ENCODE measurements at places on chromosomes 16 and 17. TPM values are rescaled to one million over a fixed set of nuclear protein-coding genes. Genes with fewer than 3 reads are reported as not detected.

Gene BCO1
- polyA plus RNA-seq, result not detected

Gene USP6
- polyA plus RNA-seq, result 8.4 TPM

Gene C17orf50
- not detected for polyA plus RNA-seq

Gene KRTAP4-4
- polyA plus RNA-seq, result not detected

Gene ALDH3A2
- polyA plus RNA-seq, result 33.1 TPM

Gene ITGB3
- 14.0 TPM for polyA plus RNA-seq

Gene SCPEP1
- 19.3 TPM for polyA plus RNA-seq

Gene ZFP3
- 13.1 TPM for polyA plus RNA-seq

Gene NAA60
- 34.1 TPM for polyA plus RNA-seq

Gene VPS25
- 30.4 TPM for polyA plus RNA-seq

Gene SLC5A10
- polyA plus RNA-seq, result not detected

Gene MEAK7
- polyA plus RNA-seq, result 8.4 TPM

Measured in muscle of arm (tissue), 14 donors.